ENCODE measurements at places on chromosomes 5 and 9. TPM values are rescaled to one million over a fixed set of nuclear protein-coding genes. Genes with fewer than 3 reads are reported as not detected.

Gene PCDHB16
- total RNA-seq: 9.2 TPM

Gene PPP3R2
- total RNA-seq: 0.82 TPM

Gene PCDHB4
- total RNA-seq: 4.5 TPM

Gene DPP7
- total RNA-seq: 37.5 TPM

Gene HK3
- 1.9 TPM for total RNA-seq

Gene CAMK4
- 28.8 TPM for total RNA-seq

Gene CEL
- 0.77 TPM for total RNA-seq

Data from camera-type eye (tissue), 1 donor.